ENCODE measurements at places on chromosomes 4 and X. TPM values are rescaled to one million over a fixed set of nuclear protein-coding genes. Genes with fewer than 3 reads are reported as not detected.

GRCh38 chr4:77599378-77599777 is 6.2 kb upstream of the CXCL13 start:
- DNase-seq, result peak; percentile 13

The MOB1B gene
- 21.0 TPM for total RNA-seq

The ARMCX6 gene
- total RNA-seq, result 39.9 TPM

The MAGEA11 gene
- not detected for total RNA-seq

DNA sequence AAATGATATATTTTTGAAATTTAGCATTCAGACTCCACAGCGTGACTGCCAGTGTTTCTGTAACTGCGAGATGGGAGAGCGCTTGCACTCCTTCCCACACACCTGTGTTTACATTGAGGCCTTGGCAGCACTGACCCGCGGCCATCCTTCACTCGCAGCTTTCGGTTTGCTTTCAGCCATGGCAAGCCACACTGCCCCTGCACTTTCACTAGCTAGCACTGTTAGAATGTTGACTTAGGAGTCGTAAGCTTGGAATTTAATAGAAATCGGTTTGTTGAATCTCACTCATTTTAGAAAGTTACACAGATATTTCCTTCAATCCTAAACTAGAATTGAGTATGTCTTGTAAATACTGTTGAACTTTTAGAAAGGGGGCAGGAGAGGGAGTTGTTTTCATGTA is 136.2 kb downstream of the CFAP299 start:
- no peak for DNase-seq

DNA sequence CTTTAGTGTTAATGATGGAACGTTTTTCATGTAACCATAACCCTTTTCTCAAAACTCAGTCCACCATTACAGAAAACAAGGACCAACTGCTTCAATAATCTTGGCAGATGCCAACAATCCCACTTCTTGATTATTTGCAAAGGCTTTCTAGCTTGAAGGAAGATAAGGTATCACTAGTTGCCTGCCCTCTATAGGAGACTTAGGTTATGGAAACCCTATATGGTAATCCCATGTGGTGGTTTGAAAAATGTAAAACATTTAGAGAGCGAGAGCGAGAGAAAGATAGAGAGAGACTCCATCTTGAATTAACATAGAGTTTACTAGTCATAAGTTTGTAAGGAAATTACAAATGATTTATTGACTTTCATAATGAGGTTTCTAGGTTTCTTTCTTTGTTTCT is 1627.5 kb upstream of the TENM3 start:
- DNase-seq, result no peak

DNA sequence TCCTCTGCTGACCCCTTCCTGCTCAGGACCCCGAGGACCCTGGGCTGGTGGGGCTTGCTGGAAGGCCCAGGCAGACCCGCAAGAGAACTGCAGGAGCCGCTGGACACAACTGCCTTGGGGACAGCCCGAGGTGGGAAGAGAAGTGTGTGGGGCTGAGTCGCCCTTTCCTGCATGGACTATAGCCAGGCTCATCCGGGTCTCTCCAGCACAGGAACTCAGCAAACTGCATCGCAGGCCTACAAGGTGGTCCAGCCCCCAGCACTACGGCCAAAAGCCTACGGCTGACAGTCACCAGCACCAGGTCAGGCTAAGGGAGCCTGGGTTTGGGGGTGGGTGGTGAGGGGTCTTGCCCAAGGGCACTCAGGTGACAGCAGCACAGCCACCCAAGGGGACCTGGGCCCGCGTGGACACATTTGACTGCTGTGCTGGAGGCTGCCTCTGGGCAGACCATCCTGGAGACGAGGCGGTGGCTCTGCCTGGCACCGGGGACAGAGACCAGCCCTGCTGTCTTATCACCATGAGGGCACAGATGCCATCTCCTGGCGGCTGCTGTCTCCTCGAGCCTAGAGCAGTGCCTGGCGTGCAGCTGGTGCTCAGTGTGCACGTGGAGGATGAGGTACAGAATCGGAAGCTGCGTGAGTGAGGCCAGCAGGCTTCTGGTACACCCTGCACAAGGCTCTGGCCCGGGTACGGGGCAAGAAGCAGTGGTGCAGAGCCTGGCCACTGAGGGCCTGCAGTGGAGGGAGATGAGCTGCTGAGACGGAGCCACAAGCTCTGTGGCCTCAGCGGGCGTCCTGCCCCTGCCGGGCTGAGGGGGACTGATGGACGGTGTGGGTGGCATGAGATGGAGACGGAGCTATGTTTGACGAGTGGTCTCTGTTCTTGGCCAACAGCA is 15.1 kb downstream of the LRPAP1 start:
- DNase-seq, result no peak

The IL2 gene
- total RNA-seq, result not detected

DNA sequence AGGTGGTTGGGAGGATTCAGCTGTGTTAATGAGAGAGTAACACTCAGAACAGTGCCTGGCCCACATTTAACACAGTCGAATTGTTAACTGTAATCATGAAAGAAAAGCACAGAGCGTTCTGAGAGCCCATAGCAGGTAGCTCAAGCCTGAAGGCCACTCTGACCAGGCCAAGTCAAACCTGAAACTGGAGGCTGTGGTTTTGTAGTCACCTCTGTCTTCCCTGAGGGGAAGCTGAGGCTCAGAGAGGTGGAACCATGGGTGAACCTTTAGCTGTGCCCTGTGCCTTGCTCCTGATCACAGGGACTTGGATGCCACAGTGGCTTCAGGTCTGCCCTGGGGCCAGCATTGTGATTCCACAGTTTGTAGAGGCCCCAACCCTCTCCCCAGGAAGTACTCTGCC is 16.6 kb upstream of the UBA1 start:
- no peak for DNase-seq

DNA sequence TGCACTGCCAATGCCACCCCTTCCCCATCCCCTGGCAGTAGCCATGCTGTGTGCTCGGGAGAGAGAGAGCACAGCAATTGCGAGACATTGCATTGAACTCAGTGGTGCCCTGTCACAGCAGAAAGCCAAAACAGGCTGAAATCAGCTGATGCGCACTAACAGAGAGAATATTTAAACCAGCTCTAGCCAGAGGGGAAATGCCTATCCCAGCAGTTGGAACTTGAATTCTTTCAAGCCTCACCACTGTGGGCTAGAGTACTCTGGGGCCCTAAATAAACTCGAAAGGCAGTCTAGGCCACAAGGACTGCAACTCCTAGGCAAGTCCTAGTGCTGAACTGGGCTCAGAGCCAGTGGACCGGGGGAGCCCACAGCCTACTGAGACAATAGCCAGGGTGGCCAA is 17.7 kb upstream of the RP2 start:
- DNase-seq, result no peak

DNA sequence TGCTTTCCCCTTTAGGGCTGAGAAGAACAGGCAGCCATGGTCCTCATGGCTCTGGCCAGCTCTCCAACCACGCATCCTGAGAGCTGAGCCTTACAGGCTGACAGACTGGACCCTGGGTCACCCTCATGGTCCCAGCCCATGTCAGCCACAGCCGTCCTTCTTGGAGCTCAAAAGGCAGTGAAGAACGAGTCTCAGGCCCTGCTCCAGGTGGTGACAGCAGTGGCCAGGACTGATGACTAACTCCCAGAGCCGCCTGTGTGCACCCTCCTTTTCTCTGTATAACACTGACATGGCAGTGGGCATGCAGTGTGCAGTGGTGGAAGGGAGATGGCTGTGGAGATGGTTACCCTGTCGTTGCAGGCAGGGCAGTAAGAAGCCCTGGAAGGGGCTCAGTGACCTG is 10.3 kb upstream of the DUSP9 start:
- no peak for DNase-seq

The AR gene
- 0.11 TPM for total RNA-seq

All from A673 (cell line).